Suppressor macrophage treated with lipopolysaccharide for 4 hours (primary cell): ENCODE measurements at places on chromosomes 1 and 21.
A peak's percentile ranks its signal among the peaks of the same experiment; 100 is the strongest.

DNA sequence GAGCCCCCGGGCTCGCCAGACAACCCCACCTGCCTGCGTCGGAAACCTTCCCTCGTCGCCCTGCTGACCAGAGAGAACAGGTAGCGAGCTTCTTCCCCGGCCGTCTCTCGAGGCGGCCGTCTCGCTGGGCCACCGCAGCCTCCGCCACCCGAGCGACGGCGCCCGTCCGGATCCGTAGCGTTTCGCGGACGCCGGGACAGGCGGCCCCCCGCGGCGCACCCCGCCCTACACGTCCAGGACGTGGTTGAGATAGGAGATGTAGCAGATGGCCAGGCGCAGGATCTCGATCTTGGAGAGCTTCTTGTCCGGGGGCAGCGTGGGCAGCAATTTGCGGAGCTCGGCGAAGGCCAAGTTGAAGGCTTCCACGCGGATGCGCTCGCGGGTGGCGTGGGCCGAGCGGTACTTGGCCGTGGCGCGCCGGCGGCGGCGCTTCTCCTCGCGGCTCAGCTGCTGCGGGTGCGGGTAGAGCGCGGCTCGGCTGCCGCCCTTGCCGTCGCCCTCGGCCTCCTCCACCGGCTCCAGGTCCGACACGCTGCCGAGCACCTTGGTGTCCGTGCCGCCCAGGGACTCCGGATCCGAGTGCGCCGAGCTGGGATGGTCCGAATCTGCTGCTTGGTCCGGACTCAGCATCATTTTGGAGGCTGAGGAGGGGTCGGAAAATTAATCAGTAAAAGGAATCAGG is 3.0 kb downstream of the NHLH2 start:
- no peak for DNase-seq

- DNase-seq: no peak
Measured at GRCh38 chr1:19312782-19313635, 883 bp downstream of the SLC66A1 start.

GRCh38 chr1:107535091-107535490 is 394.3 kb downstream of the NTNG1 start:
- peak; percentile 83 for DNase-seq

- no peak for DNase-seq
Measured at GRCh38 chr1:115677182-115677555, 35.4 kb downstream of the VANGL1 start.

DNA sequence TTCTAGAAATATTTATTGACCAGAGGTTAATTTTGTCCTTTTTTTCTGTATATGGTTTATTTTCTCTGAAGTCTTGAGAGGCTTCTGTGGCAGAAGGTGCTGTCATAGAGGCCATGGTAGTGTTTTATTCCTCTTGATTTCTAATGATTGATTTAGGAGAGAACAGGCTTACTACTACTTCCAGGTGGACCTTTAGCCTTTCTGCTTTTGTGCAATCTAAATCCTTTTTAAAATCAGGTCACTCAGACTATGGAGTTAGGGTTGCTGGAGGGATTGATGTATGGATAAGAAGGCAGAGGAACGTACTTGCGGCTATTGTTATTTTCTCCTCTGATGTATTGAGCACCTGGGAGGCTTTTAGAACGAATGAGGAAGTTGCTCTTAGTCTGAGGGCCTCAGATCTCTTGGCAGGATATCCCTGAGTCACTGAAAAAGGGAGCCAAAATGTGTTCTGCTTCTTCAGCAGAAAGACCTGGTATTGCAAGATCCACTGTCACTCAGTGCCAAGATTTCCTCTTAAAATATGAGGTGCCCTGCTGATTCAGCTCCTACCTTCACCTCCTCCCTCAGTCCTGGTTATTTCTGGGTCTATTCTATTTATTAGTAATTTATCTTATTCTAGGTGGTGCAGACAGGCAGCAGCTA is 277.4 kb downstream of the ZNF648 start:
- no peak for DNase-seq

DNA sequence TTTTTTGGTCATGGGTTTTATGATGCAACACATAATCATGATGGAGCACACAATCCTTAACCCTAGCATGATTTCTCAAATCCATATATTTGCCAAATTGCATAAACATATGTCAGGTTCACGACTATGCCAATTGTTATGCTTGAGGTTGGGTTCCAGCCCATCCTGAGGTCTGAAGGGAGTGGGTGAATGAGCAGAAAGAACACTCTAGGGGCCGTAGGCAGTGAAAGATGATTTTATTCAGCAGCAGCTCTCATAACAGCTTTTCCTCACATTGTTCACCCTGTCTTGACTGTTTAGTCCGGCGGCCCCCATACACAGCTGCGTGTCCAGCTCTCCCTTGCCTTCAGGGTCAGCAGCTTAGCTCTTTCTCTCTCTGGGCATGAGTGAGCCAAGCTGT is 627.7 kb downstream of the PLA2G4A start:
- no peak for DNase-seq

DNA sequence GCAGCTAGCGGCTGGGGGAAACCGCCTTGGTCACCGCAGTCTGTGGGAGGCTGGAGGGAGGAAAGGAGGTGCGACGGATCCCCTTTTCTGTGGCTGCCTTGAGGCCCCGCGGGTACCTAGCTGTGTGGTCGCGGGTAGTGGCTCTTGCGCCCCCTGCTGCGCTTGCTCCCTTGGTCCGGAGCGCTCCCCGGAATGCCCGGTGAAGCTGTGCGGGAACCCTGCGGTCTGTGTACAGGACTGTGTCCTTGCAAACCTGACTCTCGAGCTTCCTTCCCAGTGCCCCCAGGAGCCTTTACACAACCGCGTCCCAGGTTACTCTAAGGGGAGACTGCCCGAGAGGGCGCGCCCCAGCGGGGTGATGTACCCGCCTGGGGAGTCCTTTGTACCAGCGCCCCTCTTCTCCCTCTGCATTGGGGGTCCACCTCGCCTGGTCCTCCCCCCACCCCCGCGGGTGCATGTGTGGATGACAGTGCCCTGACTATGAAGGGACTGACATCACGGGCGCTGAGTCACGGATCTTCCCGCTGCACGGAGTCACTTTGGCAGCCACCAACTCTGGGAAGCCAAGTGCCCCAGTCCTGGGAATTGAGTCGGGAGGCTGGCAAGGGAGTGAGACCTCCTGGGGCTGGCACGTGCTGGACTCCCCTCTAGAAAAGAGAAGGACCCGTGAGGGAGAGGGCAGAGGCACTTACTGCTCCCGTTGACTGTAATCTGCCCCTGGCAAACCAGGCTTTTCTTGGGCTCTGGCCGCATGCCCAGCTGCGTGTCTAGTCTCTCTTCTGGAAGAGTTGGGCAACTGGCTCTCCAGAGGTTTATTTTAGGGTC is 816 bp downstream of the IL6R start:
- DNase-seq: peak; percentile 96

DNA sequence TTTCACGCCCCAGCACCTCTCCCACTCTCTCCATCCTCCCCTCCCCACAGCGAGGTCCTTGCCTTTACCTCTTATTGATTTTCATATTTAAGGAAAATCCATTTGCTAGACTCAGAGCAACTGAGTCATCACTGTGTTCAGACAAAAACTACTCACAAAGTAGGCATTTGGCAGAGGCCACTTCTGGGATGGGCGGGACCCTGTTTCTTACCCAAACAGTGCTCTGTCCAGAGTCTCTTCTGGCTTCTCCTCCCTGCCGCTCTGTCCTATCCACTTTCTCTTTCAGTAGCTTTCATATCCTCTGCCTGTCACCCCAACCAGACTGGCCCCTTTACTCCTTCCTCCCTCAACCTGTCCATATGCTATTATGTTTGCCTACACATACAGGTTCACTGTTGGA is 2.4 kb upstream of the NAV1 start:
- DNase-seq: peak; percentile 73

GRCh38 chr21:23218667-23219066 is 2220.5 kb downstream of the NCAM2 start:
- DNase-seq: no peak

DNA sequence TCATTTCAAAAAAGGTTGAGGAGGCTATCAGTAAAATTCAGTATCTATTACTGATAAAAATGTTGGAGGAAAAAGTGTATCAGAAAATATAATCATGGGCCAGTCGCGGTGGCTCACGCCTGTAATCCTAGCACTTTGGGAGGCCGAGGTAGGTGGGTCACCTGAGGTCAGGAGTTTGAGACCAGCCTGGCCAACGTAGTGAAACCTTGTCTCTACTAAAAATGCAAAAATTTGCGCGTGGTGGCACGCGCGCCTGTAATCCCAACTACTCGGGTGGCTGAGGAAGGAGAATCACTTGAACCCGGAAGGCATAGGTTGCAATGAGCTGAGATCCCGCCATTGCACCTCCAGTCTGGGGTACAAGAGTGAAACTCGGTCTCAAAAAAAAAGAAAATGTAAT is 5.3 kb upstream of the ATP1A4 start:
- DNase-seq: no peak

GRCh38 chr21:42509244-42509643 is 4.4 kb upstream of the SLC37A1 start:
- no peak for DNase-seq

- no peak for DNase-seq
Measured at GRCh38 chr1:161033751-161034150, 5.0 kb downstream of the TSTD1 start.

- no peak for DNase-seq
Measured at GRCh38 chr1:43312212-43312623, 11.4 kb downstream of the TIE1 start.

- no peak for DNase-seq
Measured at GRCh38 chr1:30374400-30375070, 348.9 kb downstream of the MATN1 start.

- no peak for DNase-seq
Measured at GRCh38 chr1:212649020-212649419, 40.5 kb downstream of the ATF3 start.

- peak; percentile 50 for DNase-seq
Measured at GRCh38 chr1:224433701-224434672, 610 bp downstream of the WDR26 start.

GRCh38 chr21:44918107-44918470 is 2.6 kb downstream of the ITGB2 start:
- DNase-seq: no peak

- no peak for DNase-seq
Measured at GRCh38 chr1:119874186-119874585, 22.1 kb downstream of the ADAM30 start.

GRCh38 chr1:160951443-160952128 is 3.0 kb downstream of the ITLN2 start:
- peak; percentile 79 for DNase-seq

DNA sequence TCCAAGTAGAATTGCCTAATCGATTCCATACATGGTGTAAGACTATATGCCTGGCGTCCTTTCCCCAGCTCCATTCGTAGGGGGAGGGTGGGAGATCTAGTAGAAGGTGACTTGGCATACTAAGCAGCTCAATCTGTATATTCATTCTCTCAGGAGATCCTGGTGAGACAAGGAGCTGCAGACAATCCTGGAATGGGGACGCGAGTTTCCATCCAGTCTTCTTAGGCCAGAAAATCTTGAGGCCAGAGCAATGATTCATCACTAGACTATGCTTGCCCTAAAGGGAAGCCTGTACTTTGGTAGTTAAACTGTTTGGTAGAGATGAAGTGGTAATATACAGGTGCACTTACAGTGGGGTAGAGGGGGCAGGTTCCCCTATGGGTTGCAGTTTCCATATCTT is 468.7 kb downstream of the ADGRL2 start:
- DNase-seq: no peak

DNA sequence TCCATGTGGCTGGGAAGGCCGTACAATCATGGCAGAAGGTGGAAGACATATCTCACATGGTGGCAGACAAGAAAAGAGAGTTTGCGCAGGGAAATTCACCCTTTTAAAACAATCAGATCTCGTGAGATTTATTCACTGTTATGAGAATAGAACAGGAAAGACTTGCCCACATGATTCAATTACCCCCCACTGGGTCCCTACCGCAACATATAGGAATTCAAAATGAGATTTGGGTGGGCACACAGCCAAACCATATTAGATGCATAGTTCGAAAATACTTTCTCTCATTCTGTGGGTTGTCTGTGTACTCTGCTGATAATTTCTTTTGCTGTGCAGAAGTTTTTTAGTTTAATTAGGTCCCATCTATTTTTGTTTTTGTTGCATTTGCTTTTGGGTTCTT is 990.3 kb downstream of the PLA2G4A start:
- no peak for DNase-seq

DNA sequence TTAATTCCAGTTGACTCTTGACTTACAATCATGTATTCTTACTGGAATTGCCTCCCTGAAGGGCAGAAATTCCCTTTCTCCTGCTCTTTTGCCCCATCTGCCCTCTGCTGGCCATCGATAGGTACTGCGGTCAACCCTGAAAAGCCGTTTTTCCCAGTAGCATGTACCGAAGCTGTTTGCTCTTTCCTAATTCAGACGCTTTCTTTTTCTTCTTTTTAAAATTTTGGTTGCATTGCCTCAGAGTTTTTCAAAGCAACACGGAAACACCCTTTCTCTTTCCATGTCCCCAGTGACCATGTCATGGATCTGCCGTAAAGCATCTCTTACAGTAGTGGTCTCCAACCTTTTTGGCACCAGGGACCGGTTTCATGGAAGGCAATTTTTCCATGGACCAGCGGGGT is 164.2 kb upstream of the C1orf21 start:
- DNase-seq: peak; percentile 88

GRCh38 chr1:194658090-194658439 is 1471.7 kb upstream of the B3GALT2 start:
- DNase-seq: no peak

- no peak for DNase-seq
Measured at GRCh38 chr21:33355996-33356395, 31.2 kb downstream of the IFNAR1 start.

DNA sequence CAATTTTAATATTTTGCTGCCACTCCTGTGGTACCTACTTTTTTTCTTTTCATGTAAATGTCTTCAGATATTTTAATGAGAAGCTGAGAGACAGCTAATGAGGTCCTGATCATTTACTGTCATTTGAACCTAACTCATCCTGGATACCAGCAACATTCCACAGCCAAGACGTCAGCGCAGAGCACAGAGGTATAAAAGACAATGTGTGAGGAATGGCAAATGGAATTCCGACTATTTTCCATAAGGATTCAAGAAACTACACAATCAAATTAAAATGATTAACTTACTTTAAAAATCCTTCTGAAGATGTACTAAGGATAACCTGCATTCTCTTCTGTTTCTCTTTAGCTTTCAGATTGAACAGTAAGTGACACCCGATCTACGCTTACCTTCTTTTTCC is 38.8 kb downstream of the HEATR1 start:
- DNase-seq: no peak

GRCh38 chr1:176880955-176881595 is 283.4 kb downstream of the ASTN1 start:
- DNase-seq: peak; percentile 79

DNA sequence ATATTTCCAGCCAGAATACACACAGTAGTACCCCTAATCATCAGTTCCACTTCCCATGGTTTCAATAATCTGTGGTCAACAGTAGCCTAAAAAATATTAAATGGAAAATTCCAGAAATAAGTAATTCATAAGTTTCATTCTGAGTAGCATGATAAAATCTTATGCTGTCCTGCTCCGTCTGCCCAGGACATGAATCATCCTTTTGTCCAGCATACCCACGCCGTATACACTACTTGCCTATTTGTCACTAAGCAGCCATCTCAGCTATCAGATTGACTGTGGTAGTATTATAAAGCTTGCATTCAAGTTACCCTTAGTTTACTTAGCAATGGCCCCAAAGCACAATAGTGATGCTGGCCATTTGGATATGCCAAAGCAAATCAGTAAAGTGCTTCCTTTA is 118.7 kb downstream of the SLC5A9 start:
- DNase-seq: no peak

GRCh38 chr1:112247036-112247597 is 148.9 kb upstream of the CTTNBP2NL start:
- no peak for DNase-seq
